MV-4-11 (cell line): ENCODE measurements at places on chromosomes 1 and 21.
A peak's percentile ranks its signal among the peaks of the same experiment; 100 is the strongest.

GRCh38 chr1:246725191-246725590 is 982 bp downstream of the SCCPDH start:
- DNase-seq, result no peak

DNA sequence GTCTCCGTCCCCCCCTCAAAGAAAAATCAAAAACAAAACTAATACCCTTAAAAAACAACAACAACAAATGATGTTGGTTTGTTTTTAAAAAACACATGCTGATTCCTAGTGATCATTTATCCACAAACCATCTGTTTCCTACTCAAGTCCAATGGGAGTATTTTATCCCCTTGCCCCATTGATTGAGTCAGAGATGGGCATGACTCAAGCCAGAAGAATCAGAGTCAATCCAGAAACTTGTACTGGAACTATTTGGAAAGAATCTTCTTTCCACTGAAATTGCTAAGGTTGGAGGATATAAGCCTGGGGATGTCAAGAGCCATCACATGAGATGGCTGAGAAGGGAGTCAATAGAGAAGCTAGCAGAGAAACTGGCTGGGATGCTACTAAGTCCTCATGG is 176.4 kb downstream of the MIS18A start:
- no peak for DNase-seq

GRCh38 chr1:109995536-109995935 is 11.0 kb downstream of the AHCYL1 start:
- no peak for DNase-seq

GRCh38 chr21:31326522-31327242 is 17.4 kb downstream of the TIAM1 start:
- peak; percentile 95 for DNase-seq

DNA sequence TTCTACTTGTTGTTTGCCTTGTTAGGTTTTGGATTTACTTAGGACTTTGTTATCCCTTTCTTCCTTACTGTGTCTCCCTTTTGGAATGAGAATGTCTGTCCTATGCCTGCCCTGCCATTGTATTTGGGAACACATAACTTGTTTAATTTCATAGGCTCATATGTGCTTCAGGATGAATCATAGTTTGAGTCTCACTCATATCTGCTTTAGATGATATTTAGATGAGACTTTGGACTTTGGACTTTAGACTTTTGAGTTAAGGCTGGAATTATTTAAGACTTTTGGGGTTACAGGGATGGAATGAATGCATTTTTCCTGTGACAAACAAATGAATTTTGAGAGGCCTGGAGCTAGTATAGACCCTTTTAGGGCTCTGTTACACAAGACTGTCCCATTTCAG is 33.4 kb downstream of the PSMG1 start:
- no peak for DNase-seq

GRCh38 chr1:9181176-9181906 is 52.4 kb upstream of the GPR157 start:
- DNase-seq, result peak; percentile 41

DNA sequence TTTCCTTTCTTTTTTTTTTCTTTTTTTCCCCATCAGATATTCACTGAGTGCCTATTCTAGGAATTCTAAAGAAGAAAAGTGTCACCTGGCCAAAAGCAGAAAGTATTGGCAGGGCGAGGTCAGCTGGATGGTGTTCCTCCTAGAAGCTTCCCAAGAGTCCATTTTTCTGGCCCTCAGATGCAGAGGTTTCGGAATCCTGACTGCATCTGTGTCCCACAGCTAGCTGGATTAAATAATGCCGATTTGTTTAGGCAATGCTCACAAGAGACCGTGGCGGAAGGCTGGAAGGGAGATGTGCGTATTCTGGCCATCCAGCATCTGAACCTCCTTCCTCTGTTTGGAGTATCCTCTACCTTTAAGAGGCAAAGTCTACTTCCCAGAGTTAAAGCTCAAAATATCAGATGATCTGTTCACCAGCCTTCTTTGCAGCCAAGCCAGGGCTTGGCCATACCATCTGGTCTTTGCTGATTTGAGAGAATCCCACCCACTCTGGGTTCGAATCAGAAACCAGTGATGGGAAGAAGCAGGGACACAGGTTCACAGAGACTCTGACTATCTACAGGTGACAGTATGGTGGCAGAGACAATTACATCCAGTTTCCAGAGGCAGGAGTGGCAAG is 5.4 kb upstream of the TENT5C start:
- DNase-seq, result no peak

DNA sequence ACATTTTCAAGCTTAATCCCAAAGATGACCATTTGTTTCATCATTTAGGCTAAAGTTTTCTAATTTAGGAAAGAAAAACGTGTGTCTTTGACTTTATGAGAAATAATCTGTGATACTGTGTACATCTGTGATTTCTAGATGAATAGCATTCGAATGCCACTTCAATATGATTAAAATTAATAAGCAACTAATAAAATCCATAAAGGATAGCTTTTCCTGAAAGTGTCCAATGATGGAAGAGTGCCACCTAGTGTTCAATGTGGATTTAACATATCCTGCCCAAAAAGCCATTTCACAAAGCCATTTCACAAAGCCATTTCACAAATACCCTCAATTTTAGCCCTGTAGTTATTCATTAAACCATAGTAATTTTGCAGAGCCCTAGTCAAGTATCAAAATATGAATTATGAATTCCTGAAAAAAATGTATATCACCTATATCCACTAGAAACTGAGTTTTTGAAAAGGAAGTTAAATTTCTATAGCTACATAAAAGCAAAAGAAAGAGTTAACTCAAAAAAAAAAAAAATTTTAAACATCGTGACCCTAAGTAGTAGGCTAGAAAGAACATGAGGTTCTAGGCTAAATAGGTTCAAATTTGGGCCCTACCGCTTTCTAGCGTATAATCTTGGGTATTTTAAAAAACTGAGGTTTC is 19.1 kb downstream of the NME7 start:
- DNase-seq, result peak; percentile 28

DNA sequence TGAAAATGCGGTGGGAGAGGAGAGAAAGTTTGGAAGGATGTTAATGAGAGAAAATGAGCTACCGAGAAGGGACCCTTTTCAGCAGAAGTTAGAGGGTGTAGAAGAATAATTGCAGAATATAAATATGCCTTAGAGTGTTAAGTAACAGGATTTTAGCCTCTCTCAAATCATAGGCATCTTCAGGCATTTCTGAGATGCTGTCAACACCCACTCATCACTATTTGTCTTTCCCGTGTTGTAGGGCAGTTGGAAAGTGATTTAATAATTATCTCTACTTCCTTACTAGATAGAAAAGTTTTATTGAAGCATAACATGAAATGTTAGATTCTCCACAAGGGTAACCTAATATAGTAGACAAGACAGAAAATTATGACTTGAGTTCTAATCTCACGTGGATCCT is 96.4 kb upstream of the RGS4 start:
- no peak for DNase-seq

GRCh38 chr1:31502926-31503511 is 73.3 kb upstream of the TINAGL1 start:
- DNase-seq, result no peak

DNA sequence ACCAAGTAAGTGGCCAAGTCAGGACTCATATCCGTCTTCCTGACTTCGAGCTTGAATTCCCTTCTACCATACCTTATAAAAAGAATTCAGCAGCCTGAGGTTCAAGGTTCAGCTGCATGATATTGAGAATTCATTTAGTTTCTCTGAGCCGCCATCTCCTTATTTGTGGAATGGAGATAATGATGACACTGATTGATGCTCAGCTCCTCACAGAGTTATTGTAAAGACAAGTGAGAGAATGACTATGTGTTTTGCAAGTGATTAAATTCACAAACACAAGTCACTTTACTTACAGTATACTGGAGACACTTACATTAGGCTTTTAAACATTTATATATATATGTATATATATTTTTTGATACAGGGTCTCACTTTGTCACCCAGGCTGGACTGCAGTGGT is 39.8 kb upstream of the SCAF4 start:
- DNase-seq, result no peak

GRCh38 chr1:7508052-7508933 is 262.8 kb upstream of the VAMP3 start:
- DNase-seq, result no peak

DNA sequence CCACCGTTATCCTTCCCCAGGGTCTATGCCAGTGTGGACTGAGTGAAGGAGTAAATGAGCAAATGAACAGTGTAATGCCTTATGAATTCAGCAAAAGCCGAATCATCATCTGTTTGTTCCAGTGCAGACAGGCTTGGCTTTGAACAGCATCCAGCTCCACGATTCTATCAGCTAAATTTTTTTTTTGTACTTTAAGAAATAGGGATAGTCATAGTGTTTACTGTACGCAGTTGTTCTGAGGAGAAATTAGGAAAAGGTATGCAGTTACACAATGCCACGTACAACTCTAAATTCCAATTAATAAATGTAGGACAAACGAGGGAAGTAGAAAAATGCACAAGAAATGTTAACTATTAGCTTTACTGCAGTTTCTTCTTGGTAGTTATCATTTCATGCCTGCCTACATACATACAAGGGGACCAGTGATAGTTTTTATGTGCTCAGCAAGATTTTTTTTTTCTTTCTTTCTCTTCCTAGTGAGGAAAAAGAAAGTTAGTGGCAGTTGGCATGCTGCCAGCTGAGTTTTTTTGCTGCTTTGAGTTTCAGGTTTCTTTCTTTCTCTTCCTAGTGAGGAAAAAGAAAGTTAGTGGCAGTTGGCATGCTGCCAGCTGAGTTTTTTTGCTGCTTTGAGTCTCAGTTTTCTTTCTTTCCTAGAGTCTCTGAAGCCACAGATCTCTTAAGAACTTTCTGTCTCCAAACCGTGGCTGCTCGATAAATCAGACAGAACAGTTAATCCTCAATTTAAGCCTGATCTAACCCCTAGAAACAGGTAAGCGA is at the start of gene IFI44L:
Gene IFI44L, plus strand, starts transcription at position 646 of the 777 bp plus-strand sequence. CDS start 7,468 bp downstream, outside the sequence.
- peak; percentile 24 for DNase-seq

DNA sequence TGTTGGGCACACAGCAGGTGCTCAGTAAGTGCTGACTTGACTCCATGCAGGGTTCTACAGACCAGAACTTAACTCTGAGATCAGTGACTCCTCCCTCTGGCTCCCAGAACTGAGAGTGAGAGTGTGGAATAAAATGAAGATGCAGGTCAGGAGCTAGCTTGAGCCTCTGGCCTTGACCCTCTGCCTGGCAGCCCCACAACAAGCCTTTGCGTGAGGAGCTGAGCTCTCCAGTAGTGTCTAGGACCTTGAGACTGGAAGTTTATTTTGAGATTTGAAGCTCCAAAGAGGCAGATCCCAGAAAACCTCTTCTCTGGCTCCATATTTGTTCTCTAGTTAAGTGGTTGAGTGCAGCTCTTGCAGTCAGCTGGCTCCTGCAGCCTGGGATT is 3.4 kb upstream of the WNT2B start:
- DNase-seq, result no peak

DNA sequence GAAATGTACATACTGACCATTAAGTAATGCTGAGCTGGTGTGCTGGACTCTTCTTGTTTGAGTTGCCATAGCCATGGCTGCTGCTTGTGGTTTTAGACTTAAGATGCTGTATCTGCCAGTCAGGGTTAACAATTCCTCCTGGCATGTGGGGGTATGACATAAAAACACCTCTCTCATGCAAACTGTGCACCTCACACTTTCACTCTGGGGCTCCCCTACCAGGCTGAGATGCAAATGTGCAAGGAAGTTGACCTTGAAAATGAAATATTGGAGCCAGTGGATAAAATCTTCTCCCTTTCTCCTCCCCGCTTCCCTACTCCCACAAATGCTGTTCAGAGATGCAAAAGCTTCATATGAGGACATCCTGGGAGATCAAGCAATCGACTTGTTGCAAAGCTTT is 198.8 kb downstream of the FCRL5 start:
- DNase-seq, result no peak

GRCh38 chr1:185695299-185695698 is 38.9 kb upstream of the HMCN1 start:
- no peak for DNase-seq

- no peak for DNase-seq
Observed at GRCh38 chr1:4161366-4162006, 261.4 kb upstream of the C1orf174 start.

DNA sequence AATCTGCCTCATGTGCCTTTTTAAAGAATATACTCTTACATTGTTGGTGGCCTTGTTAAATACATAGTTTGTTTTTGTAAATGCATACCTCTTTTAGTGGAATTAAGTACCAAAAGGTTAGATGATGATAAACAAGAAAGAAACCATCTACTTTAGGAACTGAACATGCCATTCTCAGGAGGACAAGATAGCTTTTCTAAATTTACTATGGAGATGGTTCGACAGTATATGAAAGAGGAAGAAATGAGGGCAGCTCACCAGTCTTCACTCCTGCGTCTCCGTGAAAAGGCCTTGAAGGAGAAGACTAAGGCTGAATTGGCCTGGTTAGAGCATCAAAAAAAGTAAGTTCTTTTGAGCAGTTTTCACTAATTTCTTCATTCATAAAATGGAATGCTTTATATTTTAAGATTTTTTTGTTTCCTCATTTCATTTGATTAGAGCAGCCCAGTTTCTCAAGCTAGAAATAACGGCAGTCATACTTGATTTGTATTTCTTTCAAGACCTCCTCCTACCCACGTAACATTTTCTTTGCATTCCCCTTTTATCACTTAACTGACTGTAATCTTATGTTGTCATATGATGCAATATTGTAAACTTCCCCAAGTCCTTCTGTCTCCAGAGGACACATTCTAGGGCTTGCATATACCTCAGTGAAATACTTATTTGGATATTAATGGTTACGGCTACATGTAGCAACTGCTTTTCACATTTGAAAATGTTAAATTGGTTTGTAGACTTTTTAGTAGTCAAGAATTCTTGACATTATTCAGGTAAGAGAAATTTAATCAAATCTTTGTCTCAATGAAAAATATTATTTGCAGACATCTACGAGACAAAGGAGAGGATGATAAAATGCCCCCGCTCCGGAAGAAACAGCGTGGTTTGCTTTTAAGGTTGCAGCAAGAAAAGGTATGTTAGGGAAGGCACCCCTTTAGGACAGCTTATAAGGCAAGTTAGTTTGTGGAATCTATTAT is 99.3 kb downstream of the CEP350 start:
- peak; percentile 39 for DNase-seq

- no peak for DNase-seq
Observed at GRCh38 chr1:93483606-93484005, 35.7 kb downstream of the FNBP1L start.

GRCh38 chr21:29645666-29646553 is 293.9 kb downstream of the GRIK1 start:
- no peak for DNase-seq

GRCh38 chr1:64664299-64664698 is 80.6 kb upstream of the RAVER2 start:
- no peak for DNase-seq
